Heart left ventricle (tissue), 16 donors: ENCODE measurements at places on chromosomes 4 and X. TPM values are rescaled to one million over a fixed set of nuclear protein-coding genes. Genes with fewer than 3 reads are reported as not detected.

DNA sequence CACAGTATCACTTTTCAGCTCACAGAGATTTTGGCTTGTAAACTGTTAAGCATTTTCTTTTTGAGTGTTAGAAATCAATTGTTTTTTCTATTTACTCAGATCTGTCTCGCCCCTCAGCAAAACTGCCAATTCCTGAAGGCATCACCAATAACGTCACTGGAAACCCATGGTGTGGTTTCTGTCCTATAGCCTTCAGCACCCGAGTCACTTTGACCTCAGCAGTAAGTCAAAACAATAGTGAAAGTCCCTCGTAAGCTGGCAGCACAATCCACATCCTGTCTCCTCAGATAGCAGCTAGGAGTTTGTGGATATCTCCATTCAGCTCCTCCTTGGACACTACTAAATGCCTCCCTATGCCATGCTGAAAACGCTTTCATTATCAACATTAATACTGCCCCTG is 1787.4 kb upstream of the ADGRL3 start:
- no peak for DNase-seq

DNA sequence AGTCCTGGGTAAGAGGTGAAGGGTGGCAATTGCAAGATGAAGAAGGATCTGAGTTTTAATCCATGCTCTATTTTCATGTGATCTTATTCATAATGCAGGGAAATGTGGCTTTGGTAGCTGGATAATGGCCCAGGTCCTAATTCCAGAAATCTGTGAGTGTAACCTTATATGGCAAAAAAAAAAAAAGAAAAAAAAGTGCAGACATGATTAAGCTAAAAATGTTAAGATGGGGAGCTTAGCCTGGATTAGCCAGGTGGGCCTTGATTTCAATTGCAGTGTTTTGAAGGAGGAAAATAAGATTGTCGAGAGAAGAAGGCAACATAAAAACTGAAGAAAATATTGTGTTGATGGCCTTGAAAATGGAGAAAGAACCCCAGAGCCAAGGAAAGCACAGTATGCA is 867.7 kb upstream of the HS3ST1 start:
- DNase-seq = no peak

The RENBP gene
- 9.9 TPM for total RNA-seq

The HELQ gene
- total RNA-seq = 12.7 TPM
